ENCODE measurements at places on chromosomes 12 and 14.

DNA sequence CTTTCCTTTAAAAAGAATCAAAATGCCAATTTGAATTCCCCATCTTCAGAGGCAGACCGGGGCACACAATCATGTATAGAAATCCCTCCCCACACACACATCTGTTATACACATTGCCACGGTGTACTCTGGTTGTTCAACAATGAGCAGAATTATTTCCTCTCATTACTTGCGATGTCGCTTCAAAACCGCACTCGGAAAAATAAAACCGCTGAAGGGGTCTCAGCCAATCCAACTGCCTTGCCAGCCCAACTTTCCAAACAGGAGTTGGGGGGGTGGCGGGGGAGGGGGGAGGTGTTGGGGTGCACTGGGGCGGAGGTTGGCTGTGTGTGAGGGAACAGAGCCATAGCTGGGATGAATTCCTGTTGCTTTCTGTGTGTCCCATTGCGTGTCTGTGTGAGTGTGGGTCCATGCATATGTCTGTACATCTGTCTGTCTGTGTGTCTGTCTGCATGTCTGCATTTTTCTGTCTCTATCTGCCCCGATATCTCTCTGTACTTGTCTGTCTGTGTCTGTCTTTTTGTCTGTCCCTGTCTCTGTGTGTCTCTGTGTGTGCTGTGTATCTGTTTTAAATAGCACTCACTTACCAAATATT lies 163.6 kb upstream of the TBX3 start:
- DNase-seq = no peak

DNA sequence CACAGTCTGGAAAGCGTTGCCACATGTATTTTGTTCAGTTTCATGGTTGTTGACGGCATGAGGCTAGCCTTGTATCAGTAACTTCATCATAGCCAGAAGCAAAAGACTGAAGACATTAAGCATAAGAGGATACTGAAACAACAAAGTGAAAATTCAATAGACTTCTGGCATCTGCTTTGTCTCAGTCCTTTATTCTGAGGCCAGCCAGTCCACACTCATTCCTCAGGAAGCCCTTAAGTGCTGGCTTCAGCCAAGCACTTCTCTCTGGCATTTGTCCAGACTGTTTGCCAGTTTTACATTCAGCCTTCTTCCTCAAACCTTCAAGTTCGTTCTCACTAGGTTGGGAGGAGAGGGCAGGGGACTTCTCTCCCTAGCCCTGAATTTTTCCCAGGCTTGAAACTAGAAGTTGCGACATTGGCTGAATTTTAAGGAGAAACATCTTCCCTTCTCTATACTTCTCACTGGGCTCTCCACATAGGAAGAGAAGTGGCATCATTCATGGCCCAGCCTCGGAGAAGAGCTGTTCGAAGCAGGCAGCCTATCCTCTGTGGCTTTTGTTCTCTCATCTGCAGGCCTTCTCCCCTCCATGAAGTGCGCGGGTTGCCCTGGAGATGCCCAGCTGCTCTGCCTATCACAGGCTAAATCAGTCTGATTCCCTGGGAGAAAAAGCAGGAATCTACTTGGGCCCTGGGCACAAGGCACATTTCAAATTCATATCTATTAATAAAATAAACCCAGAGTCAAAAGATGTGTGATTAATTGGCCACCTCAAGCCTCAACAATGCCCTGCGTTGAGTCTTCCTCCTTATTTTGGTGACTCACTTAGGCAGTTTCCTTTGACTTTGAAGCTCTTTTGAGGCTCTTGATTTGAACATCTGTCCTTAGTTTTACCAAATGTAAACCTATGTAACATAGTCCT lies 130.9 kb upstream of the PLEKHA5 start:
- no peak for DNase-seq

DNA sequence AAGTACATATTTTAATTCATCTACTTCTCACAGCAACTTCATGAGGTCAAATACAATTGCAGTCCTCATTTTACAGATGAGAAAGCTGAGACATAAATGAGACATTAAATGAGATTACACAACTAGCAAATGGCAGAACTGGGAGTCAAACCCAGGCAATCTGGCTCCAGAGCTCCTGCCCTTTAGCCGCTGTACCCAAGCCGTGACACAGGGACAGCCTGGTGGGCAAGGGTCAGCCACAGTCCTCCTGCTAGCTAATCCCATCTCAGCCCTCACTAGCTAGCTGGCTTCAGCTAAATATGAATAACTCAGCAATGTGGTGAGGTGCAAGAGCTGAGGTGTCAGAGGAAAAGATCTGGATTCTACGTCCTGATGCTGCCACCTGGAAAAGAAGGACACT lies 54.8 kb downstream of the NINJ2 start:
- DNase-seq = no peak

- no peak for DNase-seq
Observed at GRCh38 chr12:71664411-71665089, 449 bp downstream of the THAP2 start.

- no peak for DNase-seq
Observed at GRCh38 chr12:4202487-4202886, 71.1 kb upstream of the CCND2 start.

GRCh38 chr14:104250175-104250574 lies 111.8 kb downstream of the KIF26A start:
- no peak for DNase-seq

- no peak for DNase-seq
Observed at GRCh38 chr14:103699901-103700752, 15.1 kb downstream of the XRCC3 start.

- DNase-seq = no peak
Observed at GRCh38 chr12:99002156-99002555, 357.1 kb downstream of the APAF1 start.

GRCh38 chr12:110501399-110501751 lies 536 bp downstream of the VPS29 start:
- DNase-seq = peak; percentile 11

- no peak for DNase-seq
Observed at GRCh38 chr12:44968965-44969364, 81.9 kb downstream of the DBX2 start.

DNA sequence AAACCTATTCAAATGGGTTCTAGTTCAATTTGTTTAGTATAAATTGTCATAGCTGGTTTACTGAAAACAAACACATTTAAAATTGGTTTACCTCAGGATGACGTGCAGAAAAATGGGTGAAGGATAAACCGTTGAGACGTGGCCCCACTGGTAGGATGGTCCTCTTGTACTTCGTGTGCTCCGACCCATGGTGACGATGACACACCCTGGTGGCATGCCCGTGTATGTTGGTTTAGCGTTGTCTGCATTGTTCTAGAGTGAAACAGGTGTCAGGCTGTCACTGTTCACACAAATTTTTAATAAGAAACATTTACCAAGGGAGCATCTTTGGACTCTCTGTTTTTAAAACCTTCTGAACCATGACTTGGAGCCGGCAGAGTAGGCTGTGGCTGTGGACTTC lies 8.3 kb downstream of the CALM1 start:
- no peak for DNase-seq
